ENCODE measurements at places on chromosomes 2 and 18.

DNA sequence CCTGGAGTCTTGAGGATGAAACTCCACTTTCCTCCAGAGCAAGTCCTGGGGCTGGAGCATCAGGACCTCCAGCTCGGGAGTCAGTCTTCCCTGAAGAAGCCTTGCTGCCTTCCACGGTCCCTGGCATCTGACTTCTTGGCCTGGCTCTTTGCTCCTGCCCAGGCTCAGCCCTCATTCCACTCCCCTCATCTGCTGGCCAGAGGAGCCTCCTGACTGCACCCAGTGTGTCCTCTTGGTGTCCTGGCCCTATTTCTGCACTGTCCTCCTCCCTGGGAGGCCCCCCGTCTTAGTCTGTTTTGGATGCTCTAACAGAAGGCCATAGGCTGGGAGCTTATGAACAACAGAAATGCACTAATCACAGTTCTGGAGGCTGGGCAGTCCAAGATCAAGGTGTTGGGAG is 231.5 kb downstream of the LOXHD1 start:
- DNase-seq = no peak

DNA sequence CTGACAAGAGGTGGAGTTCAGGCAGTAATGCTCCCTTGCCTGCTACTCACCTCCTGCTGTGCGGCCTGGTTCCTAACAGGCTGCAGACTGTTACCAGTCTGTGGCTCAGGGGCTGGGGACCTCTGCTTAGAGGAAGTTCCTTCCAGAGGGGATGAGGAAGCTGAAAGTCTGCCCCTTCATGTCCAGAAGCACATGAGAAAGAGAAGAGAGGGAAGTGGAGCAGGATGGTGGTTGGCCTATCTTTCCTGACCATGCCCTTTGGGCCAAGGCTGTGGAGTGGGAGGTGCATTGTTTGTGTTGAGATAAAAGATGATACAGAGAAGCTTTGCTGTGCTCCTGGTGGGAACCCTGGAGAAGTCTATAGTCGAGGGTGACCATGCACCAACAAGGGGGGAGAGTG is 112.5 kb downstream of the LPIN1 start:
- no peak for DNase-seq

GRCh38 chr18:23274638-23275482 is 139.6 kb downstream of the CABLES1 start:
- DNase-seq = no peak

DNA sequence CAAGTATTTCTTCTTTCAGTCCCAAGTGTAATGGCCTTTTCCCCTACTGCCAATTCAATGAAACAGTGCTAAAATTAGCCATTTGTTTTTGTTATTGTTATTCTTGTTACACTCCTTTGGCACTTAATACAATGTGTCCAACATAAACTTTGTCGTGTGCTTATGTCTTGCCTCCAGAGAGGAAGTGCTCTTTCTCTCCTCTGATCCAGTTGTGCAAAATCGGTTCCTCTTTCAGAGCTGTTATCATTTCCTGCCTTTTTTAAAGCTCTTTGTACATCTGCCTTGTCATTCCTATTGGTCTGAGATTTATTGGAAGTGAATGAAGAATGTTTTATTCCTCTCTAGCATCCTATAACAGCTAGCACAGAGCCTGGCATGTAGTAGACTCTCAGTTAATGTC is 623.2 kb upstream of the ID2 start:
- DNase-seq = no peak

GRCh38 chr18:64365106-64365505 is 216.2 kb upstream of the LINC00305 start:
- DNase-seq = no peak
